WTC11 (cell line): ENCODE measurements at places on chromosomes 5 and 9.
A peak's percentile ranks its signal among the peaks of the same experiment; 100 is the strongest.

DNA sequence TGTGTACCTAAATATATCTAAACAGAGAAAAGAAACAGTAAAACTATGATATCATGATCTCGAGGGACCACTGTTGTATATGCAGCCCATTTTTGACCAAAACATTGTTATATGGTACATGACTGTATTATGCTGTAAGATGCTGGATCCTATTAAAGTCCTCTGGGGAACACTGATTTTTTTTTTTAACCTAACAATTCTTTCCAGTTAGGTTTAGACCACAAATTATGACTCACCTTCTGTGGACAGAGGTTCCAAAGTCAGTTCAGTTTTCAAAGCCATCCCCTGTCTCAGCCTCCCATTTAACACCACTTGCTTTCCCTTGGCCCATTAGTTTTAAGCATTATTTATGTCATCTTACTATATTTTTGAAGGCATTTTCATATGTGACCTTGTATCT is 27.1 kb downstream of the TRMO start:
- no peak for DNase-seq

GRCh38 chr5:39505363-39505762 is 80.6 kb upstream of the DAB2 start:
- DNase-seq: no peak

GRCh38 chr5:94389515-94389899 is 228.9 kb downstream of the KIAA0825 start:
- no peak for DNase-seq

- no peak for DNase-seq
Measured at GRCh38 chr9:81879501-81879916, 48.7 kb upstream of the SPATA31D4 start.

GRCh38 chr5:132063090-132063911 is 2.8 kb downstream of the IL3 start:
- DNase-seq: peak; percentile 89

- DNase-seq: no peak
Measured at GRCh38 chr9:70438341-70438928, 24.0 kb upstream of the KLF9 start.

- DNase-seq: no peak
Measured at GRCh38 chr5:8436924-8437323, 568.0 kb downstream of the MTRR start.

DNA sequence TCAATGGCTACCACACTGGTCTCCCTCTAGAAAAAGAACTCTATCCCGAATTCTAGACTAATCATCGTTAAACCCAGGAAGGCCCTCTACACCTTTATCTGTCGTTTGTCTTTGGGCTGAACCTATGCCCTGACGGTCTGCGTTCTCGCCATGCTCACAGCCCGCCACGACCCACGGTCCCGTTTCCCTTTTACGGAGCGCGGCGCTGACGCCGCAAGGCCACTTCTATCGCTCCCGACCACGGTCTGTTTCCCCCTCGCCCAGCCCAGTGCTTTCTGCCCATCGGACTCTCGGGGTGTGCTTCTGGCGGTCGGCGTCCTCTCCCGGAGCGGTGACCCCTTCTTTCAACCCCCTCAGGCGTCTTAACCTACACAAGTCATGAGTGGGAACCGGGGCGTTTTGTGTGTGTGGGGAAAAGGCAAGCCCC is 974 bp downstream of the C9orf40 start:
- peak; percentile 45 for DNase-seq

- DNase-seq: no peak
Measured at GRCh38 chr5:51618234-51618633, 235.0 kb downstream of the ISL1 start.

- no peak for DNase-seq
Measured at GRCh38 chr9:85534340-85534739, 207.4 kb downstream of the AGTPBP1 start.

GRCh38 chr5:57411982-57412381 is 70.6 kb downstream of the ACTBL2 start:
- no peak for DNase-seq

- peak; percentile 74 for DNase-seq
Measured at GRCh38 chr5:179166886-179167841, 107.0 kb downstream of the ZNF354C start.

DNA sequence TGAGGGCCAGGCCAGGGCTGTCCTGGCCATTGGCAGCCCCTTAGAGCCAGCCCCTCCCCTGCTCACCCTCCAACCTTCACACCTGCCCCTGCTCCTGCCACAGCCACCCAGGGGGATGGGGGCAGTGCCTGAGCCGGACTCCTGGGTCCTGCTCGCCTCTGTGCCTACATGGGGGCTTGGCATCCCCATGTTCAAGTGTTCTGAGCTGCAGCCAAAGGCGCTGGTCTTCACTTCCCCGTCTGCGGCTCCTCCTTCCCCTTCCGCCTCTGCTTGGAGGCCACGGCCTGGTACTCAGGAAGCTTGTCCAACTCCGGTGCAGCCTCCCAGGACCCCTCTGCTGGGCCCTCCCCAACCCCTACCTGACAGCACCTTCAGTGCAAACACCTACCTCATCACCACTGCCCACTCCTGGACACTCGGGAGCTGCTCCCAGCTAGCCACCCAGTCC is 2.3 kb upstream of the DNLZ start:
- no peak for DNase-seq

GRCh38 chr5:163163858-163164257 is 273.5 kb upstream of the CCNG1 start:
- DNase-seq: no peak

DNA sequence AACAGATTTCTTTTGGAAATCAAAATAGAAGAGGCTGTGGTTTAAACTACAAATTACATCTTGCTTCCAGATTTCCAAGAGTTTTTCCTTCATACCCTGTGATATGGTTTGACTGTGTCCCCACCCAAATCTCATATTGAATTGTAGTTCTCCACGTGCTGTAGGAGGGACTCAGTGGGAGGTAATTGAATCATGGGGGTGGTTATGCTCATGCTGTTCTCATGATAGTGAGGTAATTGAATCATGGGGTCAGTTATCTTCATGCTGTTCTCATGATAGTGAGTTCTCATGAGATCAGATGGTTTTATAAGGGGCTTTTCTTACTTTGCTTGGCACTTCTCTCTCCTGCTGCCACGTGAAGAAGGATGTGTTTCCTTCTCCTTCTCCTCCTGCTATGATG is 687.0 kb upstream of the ZNF608 start:
- DNase-seq: no peak

GRCh38 chr5:44774279-44774880 is 34.4 kb upstream of the MRPS30 start:
- DNase-seq: no peak
